ENCODE measurements at places on chromosomes 3 and 15.
A peak's percentile ranks its signal among the peaks of the same experiment; 100 is the strongest.

GRCh38 chr15:101266034-101266433 is 11.3 kb downstream of the SELENOS start:
- no peak for DNase-seq

- no peak for DNase-seq
Measured at GRCh38 chr15:46677491-46677890, 1039.8 kb upstream of the SEMA6D start.

GRCh38 chr15:38130740-38131498 is 121.7 kb upstream of the SPRED1 start:
- no peak for DNase-seq

DNA sequence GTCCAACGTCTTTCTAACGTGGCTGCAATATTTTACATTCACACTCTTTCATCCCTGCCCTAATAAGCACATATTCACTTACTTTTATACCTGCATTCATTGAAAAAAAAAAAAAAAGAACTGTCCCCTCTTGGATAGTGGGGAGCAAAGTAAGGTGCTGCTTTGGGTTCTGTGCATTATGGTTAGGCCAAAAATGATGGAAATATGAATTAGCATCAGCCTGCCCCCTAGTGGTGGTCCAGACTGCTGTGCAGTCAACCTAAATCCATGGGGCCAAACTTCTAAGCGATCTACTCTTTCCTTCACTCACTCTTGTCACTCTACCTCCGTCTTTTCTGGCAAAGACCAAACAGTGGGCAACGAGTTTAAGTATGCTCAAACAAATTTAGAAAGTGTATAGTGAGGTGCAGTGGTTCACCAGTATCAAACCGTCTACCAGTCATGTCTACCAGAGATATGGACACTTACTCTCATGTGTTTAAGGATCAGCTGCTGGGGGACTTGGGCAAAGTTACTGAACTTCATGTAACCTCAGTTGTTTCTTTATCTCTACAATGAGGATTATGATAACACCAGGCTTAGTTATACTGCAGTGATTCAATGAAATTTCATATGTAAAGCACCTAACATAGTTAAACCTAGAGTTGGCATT is 61.5 kb upstream of the GRM7 start:
- peak; percentile 8 for DNase-seq

GRCh38 chr15:98938105-98938417 is 69.5 kb downstream of the PGPEP1L start:
- DNase-seq, result no peak

DNA sequence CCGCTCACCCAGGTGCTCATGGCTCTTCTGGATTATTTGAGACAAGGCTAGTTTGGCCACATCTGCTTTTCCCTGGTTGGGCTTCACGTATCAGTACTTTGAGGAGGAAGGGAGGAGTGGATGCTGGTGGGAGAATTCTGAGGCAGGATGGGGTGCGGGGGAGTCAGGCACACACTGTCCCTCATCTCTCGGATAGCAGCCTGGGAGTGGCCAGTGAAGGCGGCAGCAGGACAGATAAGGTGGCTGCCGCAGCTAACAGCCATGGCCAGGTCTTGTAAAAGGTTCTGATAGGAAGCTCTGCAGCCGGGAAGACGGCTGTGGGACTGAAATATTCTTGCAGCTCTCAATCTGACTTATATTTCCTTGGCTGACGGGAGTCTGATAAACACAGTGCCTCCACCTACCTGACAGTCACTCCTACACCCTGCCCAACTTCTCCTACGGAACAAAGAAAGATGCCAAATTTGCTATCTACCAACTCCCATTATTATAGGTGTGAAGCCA is 87.3 kb downstream of the MESD start:
- DNase-seq, result no peak

- no peak for DNase-seq
Measured at GRCh38 chr3:82194870-82195269, 433.4 kb upstream of the GBE1 start.

- DNase-seq, result peak; percentile 33
Measured at GRCh38 chr15:56821721-56822425, 88.6 kb upstream of the ZNF280D start.

GRCh38 chr3:122991236-122991985 is 36.2 kb downstream of the SEMA5B start:
- DNase-seq, result no peak

- DNase-seq, result no peak
Measured at GRCh38 chr3:129567176-129567705, 24.3 kb downstream of the H1-8 start.

DNA sequence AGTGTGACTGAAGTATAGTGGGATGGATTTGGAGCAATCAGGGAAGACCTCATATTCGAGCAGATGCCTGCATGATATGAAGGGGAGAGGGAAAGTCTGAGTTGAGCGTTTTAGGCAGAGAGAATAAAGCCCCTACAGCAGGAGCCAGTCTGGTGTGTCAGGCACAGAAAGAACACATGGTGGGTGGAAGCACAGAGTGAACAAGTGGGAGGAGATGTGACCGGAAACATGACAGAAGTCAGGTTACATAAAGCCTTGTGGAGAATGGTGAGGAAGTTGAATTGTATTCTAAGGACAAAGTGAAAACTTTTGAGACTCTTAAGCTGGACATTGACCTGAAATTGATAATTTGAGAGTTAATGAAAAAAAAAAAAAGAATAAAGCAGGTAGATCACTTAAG is 541.0 kb downstream of the PLOD2 start:
- no peak for DNase-seq

DNA sequence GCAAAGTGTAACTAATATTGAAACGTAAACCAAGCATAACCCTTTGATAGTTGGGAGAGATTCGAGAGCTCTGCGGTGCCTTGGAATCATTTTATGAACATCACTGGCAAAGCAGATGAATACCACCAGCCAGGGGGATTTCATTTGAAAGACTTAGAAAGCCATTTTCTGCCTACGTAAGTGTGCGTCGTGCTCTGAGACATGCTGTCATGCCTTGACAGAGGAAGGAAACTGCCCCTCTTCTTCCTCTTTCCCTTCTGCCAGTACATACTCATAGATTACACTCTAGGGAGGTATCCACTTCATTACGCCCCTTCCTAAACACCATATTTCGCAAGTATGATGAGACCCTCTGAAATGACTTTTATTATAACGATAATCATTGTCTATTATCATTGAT is 3.3 kb upstream of the MTHFS start:
- no peak for DNase-seq

DNA sequence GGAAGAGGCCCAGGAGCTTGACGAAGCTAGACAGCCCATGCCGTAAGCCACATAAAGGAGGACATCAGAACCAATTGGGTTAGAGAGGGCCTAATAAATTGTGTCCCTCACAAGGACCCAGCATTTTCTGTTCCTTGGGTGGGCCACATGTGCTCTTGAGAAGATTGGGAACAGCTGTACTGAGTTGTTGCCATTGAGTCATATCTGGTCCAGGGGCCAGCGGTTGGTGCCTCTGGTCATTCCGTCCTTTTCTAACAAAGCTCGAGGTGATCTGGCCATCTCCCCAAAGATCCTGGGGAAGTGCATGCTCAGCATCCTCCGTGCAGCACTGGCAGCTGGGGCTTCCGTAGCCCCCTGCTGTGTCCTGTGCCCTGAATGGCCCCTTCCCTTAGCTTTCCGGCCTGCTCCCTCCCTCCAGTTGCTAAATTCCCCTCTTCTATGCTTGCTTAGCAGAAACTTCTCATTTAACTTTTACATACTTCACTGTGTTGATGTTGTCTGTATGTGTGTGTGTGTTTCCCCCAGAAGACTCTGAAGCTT is 73.0 kb downstream of the EEFSEC start:
- DNase-seq, result no peak

GRCh38 chr3:188272481-188273372 is 118.8 kb downstream of the LPP start:
- DNase-seq, result no peak

GRCh38 chr15:47736143-47736786 is 19.0 kb downstream of the SEMA6D start:
- DNase-seq, result no peak

GRCh38 chr3:67884345-67884744 is 229.9 kb upstream of the SUCLG2 start:
- DNase-seq, result no peak

GRCh38 chr3:138331143-138331894 is 1.7 kb upstream of the NME9 start:
- no peak for DNase-seq

GRCh38 chr3:43032646-43033628 is 53.8 kb downstream of the GASK1A start:
- no peak for DNase-seq

DNA sequence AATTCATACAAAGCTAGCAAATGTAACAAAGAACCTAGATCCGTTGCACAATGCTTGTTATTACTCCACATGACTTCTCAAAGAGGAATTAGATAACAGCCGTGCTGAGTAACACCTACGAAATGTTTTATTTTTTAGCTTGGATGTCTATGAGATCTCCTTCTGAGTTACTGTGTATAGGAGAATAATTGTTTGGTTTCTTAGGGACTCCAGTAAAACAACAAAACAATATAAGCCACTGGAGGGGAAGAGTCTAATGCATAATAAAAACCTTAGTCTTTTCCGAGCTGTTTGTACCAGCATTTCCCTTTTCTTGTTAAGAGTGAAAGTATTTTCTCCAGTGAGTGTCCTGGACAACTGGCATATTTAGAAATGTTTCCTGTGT is 15.6 kb downstream of the SNAP23 start:
- DNase-seq, result no peak

DNA sequence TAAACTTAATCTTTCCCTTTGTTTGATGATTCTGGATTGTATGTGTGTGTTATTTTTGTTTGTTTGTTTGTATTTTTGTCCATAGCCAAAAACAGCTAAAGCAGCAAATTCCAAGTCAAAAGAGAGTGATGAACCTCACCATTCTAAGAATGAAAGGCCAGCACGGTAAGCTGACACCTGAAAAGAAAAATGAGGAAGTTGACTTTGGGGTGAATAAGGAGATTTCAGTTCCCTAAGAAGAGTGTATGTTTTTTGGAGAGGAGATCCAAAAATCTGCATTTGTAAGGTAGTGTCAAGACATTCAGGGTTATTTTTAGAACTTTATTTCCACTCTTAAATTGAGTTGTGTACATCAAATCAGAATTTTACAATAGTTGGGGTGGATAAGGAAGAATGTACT is 52.3 kb upstream of the UTS2B start:
- no peak for DNase-seq

GRCh38 chr3:49120438-49121131 is at the start of gene USP19:
TSS of gene USP19 (minus strand) at chr3:49120823. CDS start at chr3:49119145, 1,678 bp downstream.
- DNase-seq, result peak; percentile 91

DNA sequence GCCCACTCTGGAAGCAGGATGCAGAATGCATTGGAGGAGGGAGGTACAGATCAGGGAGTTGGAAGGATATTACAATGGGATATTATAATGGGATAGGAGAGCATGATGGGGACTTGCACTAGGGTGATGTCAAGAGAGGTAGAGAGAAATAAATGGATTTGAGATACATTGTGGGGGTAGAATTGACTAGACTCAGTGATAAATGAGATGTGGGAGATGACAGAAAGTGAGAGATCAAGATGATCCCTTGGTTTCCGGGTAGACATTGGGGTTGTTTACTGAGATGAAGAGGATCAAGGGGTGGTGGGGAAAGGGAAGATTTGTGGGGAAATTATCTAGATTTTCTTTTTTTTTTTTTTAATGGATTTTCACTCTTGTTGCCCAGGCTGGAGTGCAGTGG is 42.7 kb downstream of the BFSP2 start:
- DNase-seq, result no peak

GRCh38 chr15:75731248-75732151 is 18.9 kb upstream of the CSPG4 start:
- DNase-seq, result no peak

DNA sequence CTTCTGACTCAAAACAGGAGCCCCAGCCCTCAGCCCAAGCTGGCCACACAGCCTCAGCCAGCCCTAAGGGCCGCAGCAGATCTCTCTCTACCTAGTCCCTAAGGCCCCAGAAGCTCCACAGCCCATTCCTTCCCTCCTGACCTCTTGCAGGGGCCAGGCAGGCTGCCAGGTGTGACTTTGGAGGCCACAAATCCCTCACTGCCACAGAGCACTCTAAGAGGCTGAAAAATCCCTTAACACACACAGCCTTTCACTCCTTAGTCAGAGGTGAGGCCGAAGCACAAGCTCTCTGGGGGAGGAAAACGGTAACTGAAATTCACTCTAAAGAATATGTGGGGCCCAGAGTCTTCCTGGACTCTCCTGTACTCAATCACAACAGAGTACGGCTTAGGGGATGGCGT is 23.3 kb downstream of the LRRC2 start:
- no peak for DNase-seq

- no peak for DNase-seq
Measured at GRCh38 chr15:31468911-31469785, 142.5 kb downstream of the KLF13 start.

DNA sequence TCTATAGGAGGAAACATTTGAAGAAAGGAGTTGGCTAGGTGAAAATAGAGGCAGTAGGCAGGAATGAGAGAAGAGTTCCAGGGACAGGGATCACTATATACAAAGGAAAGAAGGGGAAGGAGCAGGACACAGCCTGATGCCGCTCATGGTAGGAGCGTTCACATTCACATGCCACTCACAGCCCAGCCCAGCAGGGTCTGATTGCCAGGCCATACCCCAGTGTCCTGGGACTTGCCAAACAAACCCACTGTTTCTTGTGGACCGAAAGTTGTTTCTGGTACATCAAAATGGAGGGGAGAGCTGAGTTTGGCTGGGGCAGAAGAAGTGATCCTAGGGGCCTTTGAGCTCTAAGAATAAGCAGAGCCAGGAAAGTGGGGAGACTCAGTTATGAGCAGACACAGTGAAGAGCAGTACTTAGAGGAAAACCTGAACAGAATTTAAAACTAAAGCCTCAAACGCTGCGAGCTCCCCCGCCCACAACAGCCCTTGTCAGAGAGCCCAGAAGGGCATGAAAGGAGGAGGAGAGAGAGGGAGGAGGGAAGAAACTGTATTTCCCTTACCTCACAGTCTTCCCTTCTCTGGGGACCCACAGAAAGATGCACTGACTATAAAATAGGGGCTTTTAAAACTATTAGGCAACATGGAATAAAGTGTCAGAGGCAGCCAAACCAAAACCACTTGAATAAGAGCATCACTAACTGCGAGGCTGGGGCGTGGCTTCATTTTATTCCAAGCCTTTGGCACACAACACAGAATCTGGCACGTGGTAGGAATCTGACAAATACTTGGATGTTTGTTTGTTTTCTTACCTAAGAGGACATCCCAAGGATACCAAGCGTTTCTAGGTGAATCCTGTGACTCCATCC is 129.0 kb downstream of the RPL22L1 start:
- peak; percentile 69 for DNase-seq

- DNase-seq, result no peak
Measured at GRCh38 chr3:62159709-62160092, 213.6 kb downstream of the FEZF2 start.

DNA sequence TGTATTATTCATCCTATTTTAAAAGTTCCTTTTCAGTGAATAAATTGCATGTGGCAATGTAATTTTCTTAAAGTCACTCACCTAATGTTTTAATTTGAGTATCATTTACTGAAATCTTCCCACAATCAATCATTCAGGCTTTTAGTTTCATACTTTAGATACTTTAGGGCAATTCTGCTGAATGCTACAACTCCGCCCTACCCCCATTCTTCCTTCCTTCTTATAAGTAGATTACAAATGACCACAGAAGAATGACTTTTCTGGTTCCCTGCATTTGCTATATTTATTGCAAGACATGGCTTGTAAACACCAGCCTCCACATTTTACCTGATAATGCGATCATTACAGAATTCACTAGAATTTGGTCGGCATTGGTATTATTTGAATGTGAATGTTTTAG is 1061.9 kb downstream of the FHIT start:
- DNase-seq, result no peak

GRCh38 chr3:85570819-85571218 is 612.0 kb downstream of the CADM2 start:
- DNase-seq, result no peak
